ENCODE measurements at places on chromosomes 2 and 18.
A peak's percentile ranks its signal among the peaks of the same experiment; 100 is the strongest.

DNA sequence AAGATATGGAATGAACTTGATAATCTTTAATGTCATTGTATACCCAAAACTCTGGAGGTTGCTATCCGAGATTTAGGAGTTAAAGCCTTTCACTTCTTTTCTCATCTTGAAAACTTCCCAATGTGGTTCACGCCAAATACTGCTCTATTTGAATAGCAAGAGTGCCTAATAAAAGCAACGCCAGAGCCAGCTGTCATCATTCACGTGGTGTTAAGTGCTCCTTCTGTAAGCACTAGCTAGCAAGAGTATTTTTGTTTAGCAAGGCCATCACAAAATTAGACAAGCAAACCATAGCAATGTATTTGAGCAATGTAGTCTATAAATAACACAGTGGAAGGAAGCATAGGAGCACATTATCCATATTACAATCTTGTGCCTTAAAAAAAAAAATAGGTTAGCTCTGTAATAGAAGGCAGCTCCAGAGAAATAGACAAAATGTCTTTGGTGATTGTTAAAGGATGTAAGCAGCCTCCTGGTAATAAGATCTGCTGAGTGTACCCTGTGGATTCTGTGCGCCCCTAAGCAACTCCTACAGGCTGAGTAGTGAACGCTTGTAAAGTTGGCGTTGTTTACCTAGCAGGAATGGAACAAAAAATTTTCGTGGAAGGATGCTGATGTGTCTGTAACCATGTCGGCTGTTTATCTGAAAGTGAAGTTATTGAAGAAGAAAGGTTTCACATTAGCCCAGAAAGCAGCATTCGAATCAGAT lies 518.0 kb downstream of the CNTNAP5 start:
- DNase-seq: no peak

DNA sequence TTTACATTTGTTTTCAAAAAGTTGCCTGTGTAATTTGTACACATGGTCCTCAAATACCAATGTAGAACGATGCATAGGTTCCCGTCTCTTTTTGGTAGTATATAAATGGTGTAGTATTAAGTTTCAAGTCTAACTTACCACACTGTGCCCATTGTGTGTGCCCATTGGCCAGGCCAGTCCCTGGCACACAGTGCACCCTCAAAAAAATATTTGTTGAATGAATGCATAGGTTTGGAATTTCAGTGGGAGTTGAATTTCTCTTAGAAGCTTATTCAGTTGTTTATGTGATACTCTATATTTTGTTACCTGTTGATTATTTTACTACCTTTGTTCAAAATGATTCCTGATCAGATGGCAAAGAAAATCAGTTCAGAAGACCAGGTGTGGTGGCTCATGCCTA lies 30.1 kb downstream of the IDH1 start:
- peak; percentile 32 for DNase-seq

DNA sequence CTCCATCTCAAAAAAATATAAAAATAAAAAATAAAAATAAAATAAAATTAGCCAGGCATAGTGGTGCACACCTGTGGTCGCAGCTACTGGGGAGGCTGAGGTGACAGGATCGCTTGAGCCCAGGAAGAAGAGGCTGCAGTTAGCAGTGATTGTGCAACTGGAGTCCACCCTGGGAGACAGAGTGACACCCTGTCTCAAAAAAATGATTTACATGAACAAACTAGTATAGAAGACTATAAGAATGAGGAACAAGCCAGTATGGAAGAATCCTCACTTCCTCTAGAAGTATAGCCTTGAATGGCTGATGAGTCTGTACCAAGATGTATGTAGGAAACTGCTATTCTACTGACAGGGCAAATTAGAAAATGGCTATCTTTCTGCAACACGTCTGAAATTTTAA lies 10.9 kb downstream of the YES1 start:
- DNase-seq: no peak

- no peak for DNase-seq
These were observed 567.4 kb downstream of the ARHGAP15 start for GRCh38 chr2:143696651-143697050.

DNA sequence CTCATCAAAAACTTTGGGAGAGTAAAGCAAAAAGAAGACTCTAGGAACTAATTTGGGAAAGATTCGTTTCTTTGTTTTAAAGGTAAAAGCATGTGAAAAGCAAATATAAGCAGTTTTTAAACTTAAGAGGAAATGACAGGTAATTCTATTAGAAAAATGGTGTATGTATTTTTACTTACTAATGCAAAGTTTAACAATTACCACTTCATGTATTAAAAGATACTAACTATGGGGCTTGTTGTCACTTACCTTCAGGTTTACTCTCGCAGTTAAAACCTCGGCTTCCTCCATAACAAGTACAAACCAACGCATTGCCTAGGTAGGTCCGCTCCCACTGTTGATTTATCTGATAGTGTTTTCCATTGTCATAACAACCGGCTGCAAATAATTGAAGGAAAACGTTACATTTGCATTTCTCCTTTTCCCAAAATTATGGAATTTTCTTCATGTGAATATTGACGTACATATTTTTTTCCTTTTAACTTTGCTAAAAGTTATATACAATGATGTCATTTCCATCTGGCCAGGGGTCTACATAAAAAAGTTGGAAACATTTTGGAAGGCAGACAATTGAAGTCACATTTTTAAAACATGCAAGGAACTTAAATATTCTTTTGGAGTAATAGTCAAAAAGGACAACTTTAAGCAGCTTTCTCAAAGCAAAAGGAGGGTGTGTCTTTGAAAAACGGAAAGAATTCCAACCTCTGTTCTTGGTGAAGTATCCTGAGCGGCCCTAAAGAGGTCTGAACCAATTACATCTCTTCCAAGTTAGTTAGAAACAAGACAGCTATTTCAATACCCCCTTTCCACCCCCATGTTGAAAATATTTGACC lies 1.2 kb downstream of the FN1 start:
- no peak for DNase-seq

DNA sequence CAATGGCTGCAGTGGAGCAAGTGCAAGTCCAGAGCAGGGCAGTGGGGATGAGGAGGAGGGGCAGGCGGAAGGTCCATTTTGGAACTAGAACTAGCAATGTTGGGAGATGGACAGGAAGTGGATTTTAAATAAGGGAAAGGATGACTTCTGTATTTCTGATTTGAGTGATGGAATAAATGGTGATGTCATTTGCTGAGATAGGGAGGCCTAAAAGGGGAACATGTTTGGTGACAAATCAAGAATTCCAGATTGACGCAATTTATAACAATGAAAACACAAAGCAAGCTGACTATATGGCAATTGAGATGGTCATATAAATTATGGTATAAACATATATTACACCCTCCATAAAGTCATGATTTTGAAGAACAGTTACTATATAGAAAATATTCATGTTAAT lies 209.3 kb downstream of the SS18 start:
- no peak for DNase-seq

DNA sequence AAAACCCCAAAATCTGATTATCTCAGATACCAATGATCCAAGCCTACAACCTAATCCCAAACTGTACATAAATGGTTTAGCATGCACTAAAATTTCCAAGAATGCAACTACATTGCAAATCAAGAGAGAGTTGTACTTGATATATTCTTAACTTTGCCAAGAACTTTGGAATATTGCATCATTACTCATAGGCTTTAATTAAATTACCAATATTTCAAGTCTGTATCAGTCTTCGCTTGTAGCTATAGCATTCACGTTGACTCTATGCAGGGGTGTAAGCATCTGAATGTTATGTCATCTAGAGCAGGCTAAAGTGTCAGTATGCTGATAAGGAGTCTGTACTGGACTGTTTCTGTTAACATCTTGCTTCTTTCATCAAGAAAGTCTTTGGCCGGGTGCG lies 56.3 kb downstream of the FOXI3 start:
- DNase-seq: no peak

- no peak for DNase-seq
These were observed 44.8 kb upstream of the SYT4 start for GRCh38 chr18:43322132-43322531.
